RPMI8226 (cell line): ENCODE measurements at places on chromosomes 16 and 17.

- peak; percentile 17 for DNase-seq
These were observed 483.0 kb downstream of the TMEM114 start for GRCh38 chr16:8107296-8107695.

GRCh38 chr16:72247821-72248253, 75.9 kb upstream of the PMFBP1 start:
- no peak for DNase-seq

- DNase-seq, result peak; percentile 94
These were observed 17.5 kb upstream of the TNFRSF13B start for GRCh38 chr17:16989230-16989952.

- DNase-seq, result no peak
These were observed 28.9 kb downstream of the COX10 start for GRCh38 chr17:14098246-14098645.

DNA sequence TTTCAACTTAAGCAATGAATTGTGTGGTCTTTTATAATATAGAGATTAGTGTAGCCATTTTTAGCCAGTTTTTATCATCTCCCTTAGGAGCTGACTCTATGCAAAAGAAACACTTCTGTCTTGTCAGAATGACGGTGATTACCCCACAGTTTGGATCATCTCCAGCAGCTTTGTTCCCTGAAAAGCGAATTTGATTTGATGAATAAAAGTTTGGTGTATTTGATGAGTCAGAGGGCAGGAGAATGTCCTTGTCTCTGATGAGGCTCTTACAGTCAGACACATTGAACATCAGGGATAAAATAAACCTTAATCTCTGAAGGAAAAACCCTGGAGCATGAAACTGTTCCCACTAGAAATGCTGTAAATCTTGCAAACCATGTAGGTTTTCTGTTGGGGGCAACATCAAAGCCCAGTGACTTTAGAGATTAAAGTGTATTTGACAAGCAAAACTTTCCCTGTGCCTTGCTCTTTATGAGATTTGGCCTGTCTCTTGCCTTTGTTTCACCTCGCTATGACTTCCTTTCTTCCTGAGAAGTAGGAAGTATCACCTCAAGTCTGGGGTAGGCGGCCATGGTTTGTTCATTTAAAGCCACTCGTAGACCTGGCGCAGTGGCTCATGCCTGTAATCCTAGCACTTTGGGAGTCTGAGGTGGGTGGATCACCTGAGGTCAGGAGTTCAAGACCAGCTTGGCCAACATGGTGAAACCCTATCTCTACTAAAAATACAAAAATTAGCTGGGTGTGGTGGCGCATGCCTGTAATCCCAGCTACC, 209.3 kb downstream of the FTO start:
- no peak for DNase-seq

GRCh38 chr17:68293490-68294195, 2.3 kb downstream of the ARSG start:
- no peak for DNase-seq

- no peak for DNase-seq
These were observed 490.8 kb downstream of the MAF start for GRCh38 chr16:79109771-79110170.

DNA sequence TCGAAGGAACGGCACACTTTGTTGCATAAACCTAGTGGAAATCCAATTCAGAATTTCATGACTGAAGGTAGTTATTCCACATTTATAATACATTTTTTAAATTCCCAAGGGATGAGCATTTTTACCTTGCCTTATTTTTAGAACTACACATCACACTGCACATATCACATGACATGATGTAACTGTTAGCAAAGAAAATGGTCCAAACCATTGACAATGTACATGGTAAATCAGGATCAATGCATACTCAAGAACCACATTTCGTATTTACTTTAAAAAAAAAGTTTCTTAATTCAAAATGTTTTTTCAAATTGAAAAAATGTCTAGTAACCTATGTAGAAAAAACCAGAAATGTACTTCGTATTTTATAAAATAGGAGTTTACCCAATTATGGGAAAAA, 2.5 kb downstream of the KANSL1 start:
- DNase-seq, result no peak

- DNase-seq, result peak; percentile 5
These were observed 125.6 kb downstream of the KCNJ18 start for GRCh38 chr17:21817791-21818364.

GRCh38 chr17:6924208-6924607, 71.6 kb upstream of the ALOX12 start:
- no peak for DNase-seq

GRCh38 chr17:44960691-44961090, 7.4 kb downstream of the C1QL1 start:
- peak; percentile 50 for DNase-seq

DNA sequence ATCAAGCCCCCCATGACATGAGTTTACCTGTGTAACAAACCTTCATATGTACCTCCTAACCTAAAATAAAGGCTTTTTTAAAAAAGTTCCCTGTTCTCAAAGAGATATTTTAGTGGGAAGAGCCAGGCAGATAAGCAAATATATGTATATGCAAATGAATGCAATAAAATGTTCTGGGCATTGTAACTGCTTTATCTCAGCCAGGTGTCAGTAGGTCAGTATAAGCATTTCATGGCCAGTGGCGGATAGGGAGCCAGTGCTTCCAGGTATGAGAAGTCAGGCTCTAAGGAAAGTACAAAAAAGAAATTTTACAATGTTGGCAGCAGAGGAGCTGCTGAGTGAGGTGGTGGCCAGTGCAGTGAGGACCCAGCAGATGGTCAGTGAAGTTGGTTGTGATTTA, 53.9 kb downstream of the TNRC6C start:
- no peak for DNase-seq

DNA sequence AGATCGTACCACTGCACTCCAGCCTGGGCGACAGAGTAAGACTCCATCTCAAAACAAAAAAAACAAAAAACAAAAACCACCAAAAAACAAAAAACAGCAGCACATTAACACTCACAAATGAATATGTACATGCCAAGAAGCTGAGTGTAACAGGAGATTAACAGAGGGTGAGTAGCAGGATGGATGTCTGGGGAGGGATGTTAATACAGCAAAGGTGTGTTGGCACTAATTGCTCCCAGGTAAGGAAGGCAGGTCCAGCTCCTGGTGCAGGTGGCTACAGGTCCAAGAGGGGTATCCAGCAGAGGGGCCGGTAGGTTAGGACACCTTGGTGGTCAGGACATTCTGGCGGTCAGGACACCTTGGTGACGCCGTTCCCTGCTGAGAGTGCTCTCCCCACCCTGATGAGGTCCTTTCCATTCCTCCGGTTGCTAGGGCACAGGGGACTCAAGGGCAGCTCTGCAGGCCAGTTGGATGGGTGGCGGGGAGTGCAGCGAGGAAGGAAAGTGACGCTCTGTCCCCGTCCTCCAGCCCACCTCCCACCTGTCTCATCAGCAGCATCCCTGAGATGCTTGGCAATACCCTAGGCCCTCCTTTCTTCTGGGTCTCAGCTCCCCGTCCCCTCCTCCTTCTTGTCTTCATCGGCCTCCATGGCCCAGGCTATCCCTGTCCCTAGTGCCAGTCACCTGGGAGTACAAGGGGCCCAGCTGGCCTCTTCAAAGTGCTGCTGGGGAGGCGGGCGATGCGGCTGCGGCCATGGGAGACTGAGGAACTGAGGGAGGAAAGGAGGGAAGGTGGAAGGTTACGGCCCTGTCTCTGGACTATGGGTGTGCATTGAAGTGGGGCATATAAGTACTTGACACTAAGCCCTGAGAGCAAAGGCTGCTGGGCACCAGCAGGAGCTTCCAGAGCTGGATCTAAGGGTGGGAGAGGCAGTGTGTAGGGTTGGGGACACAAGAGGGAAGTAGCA, 10.7 kb upstream of the GFAP start:
- DNase-seq, result no peak

- DNase-seq, result no peak
These were observed 51.3 kb downstream of the NDE1 start for GRCh38 chr16:15701367-15701766.

DNA sequence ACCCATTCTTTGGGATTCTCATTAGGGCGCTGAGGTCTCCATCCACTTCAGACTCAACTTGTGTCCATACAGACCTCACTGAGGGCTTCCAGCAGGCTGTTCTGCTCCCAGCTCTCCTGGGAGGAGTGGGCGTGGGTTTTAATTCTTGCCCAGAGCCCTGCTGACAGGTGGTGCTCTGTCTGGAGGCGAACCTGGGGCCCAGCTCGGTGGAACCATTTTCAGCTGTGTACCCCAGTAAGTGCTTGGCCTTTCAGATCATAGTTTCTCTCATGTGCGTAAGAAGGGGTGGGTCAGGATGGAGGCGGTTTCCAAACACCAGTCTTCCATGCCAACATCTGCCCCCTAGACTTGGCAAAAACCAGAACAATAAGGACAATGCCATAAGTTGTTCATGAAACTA, 21.4 kb upstream of the NKD1 start:
- DNase-seq, result no peak

- DNase-seq, result no peak
These were observed 8.5 kb downstream of the MCRIP1 start for GRCh38 chr17:81824595-81824994.

GRCh38 chr16:20647736-20648135, 49.7 kb downstream of the ACSM1 start:
- DNase-seq, result no peak

DNA sequence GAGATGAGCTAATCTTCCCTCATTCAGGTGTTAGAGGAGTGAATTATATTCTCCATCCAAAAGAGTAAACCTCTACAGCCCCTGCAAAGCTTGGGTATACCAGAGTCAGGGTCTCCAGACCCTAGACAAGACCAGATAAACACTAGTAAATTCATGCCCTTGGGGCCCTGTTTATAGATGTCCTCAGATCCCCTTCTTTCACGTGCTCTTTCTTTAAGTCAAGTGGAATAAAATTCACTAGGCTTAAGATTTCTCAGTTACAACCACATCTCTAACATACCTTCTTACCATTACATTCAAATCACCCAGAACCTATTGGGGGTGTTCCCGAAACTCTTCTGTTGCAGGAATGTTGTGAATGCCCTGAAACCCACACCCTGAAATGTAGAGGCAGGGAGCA, 2.2 kb upstream of the C17orf58 start:
- no peak for DNase-seq

DNA sequence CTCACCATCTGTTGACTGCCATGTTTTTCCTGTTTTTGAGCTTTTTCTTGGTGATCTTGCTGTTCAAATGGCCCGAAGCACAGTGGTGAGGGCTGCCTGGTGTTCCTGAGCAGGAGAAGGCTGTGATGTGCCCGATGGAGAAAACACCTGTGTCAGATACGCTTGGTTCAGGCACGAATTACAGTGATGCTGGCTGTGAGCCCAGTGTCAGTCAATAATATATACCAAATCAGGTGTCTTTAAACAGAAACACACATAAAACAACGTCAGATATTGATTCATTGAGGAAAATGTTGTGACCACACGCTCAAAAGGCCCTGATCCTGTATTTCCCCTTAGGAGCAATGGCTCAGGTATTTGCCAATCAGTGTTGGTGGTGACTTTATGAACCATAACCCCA, 111.7 kb downstream of the SDR42E1 start:
- no peak for DNase-seq

GRCh38 chr16:73304008-73304774, 256.3 kb upstream of the ZFHX3 start:
- DNase-seq, result no peak

DNA sequence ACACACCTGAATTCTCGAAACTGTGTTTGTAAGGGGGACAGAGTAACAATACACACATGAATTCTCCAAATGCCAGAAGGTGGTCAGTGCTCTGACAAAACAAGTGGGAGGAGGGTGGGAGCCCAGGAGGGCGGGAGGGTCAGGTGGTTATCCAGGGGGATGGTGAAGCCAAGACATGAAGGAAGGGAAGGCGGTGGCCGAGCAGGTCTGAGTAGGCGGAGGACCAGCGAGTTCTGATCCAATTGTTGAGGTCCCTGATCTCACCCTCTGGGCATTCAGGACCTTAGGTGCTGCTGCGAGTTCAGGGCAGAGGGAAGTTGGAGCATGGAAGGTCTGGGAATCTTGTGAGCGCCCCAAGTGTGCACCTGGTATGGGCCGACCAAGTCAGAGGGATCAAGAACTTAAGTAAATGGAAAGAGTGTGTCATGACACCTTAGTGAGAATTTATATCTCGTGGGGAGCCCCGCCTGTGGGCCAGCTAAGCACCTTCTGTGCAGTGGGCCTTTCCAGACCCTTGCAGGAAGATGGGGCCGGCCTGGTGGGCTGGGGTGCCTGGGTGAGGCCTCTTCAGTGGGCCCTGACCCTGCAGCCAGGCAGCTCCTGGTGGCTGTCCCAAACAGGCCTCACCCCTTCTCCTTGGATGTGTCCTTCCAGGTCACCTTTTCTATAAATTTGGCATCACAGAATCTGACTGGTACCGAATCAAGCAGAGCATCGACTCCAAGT, 86.1 kb downstream of the NPIPB11 start:
- DNase-seq, result no peak

- peak; percentile 29 for DNase-seq
These were observed 22.9 kb downstream of the DHRS7C start for GRCh38 chr17:9768381-9768934.

GRCh38 chr16:85370543-85370880, 242.6 kb upstream of the GSE1 start:
- DNase-seq, result no peak

- no peak for DNase-seq
These were observed 38.5 kb downstream of the MSI2 start for GRCh38 chr17:57294629-57295501.

- no peak for DNase-seq
These were observed 393.7 kb upstream of the C16orf82 start for GRCh38 chr16:26673011-26673410.

DNA sequence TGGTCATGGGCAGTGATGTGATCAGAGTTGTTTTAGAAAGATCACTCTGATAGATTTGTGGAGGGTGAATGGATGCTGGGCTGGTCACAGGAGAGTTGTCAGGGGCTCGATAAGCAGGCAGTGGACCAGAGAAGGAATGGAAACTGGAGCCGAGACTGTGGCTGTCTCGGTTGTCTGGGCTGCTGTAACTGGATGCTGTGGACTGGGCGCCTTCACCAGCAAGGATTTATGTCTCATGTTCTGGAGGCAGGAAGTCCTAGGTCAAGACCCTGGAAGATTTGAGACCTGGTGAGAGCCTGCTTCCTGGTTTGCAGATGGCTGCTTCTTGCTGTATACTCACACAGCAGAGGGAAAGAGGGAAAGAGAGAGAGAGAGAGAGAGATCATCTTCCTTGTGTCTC, 203.6 kb downstream of the HS3ST4 start:
- DNase-seq, result no peak

- DNase-seq, result no peak
These were observed 30.4 kb downstream of the SOCS3 start for GRCh38 chr17:78329263-78330059.

DNA sequence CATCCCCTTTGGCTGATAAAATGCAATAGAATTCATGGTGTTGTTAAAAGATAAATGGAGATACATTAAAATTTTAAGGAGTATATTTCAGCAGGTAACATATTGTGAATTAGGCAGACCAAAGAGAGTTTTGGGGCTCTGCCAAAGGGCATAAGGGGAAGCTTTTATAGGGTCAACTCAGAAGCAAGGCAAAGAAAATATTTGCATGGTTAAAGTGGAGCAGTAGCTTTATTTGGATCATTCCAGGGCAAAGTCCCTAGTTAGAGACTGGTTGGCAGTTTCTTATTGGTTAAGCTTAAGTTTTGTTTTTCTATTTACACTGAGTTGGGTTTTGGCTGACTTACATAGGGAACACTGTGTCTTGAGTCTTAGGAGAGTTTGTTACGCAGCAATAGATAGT, 75.1 kb upstream of the CA10 start:
- no peak for DNase-seq
